LHCN-M2 (cell line): ENCODE measurements at places on chromosomes 12 and 14. TPM values are rescaled to one million over a fixed set of nuclear protein-coding genes. Genes with fewer than 3 reads are reported as not detected.
A peak's percentile ranks its signal among the peaks of the same experiment; 100 is the strongest.

DNA sequence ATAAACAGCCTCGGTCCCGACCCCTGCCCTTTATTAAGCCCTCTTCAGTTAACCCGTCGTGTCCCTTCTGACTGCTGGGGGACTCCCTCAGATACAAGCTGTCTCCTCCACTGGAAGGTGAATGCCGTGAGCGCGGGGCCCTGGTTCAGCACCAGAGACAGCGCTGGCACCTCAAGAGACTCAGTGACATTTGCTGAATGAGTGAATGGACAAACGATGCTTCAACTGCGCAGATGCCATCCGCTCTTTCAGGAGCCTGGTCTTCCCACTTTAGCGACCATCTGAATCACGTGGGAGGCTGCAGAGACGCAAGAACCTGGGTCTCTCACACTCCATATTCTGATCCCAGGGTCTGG lies 92.6 kb upstream of the SFSWAP start:
- DNase-seq: no peak

The CEBPE gene
- 0.11 TPM in 1 of 2 replicates, not detected in the other for total RNA-seq

GRCh38 chr12:22689876-22690275 lies 64.9 kb downstream of the ETNK1 start:
- DNase-seq: no peak

DNA sequence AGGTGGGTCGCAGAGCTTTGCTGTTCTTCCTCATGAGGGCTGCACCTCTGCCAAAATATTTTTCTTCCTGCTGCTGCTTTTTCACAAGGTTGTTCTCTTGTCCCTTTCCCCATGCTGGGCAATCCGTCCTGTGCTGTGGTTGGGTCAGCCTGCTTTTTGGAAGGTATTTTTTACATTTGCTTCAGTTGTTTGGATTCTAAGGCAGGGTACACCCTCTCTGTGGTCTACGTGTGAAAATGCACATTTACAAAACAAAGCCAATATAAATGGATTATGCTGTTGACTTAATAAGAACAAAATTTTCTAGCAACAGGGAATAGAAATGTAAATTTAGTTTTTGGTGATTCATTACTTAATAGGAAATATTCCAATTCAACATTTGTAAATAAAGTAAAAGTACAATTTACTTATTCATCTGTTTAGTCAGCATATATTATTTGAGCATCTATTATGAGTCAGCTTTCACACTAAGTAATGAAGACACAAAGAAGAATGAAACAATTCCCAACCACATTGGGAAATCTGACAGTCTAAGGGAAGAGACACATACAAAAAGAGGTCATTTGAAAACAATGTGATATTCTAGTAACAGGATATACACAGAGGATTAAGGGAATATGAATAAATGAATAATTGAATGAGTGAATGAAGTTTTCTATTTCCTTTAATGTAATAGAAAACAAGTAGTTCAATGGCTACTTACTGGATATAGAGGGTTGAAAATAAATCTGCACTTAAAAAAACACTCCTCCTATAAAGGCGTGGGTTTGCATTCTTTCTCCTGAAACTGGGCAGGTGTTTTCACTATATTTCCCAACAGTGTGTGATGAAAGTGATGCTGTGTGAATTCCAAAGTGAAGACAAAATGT lies 94.6 kb upstream of the PRICKLE1 start:
- peak; percentile 71 for DNase-seq

GRCh38 chr12:43893670-43894069 lies 57.8 kb downstream of the TMEM117 start:
- DNase-seq: peak; percentile 68

The PAN2 gene
- 17.3 and 29.0 TPM in 2 replicates for total RNA-seq

GRCh38 chr12:10368206-10369171 lies 21.4 kb downstream of the KLRK1 start:
- DNase-seq: no peak

- no peak for DNase-seq
Measured at GRCh38 chr12:87943023-87943422, 86.2 kb downstream of the C12orf50 start.

GRCh38 chr14:39339003-39339402 lies 93.2 kb downstream of the FBXO33 start:
- no peak for DNase-seq
